Endothelial cell (in vitro differentiated cells): ENCODE measurements at places on chromosomes 1 and 21.

GRCh38 chr1:39094685-39095084 is 68.5 kb downstream of the NDUFS5 start:
- DNase-seq: no peak

DNA sequence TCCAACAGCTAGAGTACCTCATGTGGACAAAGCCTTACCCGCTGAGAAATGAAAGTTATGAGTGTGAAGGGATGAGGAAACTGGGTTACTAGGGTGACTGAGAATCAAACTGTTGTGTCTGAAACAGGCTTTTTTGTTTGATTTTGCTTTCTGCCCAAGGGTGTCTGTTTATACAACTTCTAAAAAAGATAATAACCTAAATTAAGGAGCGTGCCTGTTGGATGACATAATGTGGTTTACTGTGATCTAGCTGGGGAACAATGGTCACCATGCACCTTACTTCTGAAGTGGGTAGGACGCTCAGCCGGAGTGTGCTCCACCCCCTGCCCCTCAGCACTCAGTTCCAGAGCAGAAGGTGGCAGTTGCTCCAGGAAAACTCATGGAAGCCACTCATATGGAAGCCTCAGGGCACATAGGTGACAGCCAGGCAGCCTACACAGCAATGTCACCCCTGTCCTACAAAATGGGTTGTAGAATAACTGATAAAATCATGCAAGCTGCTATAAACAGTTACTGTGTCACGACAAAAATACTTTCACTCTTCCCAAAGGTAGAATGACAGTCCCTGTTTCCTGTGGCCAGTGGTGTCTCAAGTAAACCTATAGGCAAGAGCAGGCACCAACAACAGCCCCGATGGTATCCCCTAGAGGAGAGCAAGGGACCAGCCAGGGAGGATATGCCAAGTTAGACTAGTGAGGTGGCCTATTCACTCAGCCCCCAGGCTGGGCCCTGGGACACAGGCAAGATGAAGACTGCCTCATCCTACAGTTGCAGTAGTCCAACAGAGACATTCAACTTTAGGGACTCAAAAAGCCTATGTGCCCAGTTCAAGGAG is 29.3 kb downstream of the SIPA1L2 start:
- DNase-seq: no peak

- no peak for DNase-seq
These were observed 32.4 kb upstream of the ZNF124 start for GRCh38 chr1:247204177-247204647.

DNA sequence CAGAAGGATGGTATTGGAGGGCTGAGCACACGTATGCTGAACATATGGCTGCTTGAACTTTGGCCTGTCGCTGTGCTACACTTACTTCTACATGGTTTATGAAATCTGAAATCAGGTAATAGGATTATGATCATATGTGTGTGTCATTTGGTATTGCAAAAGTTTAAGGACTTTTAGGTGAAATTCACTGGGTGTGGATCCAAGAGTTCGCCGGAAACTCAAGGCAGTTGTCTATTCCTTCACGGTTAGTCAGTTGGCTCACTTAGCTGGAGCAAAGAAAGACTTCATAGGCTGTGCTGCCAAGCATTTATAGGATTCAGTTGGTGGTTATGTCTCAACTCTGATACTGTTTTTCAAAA is 927 bp downstream of the UAP1 start:
- no peak for DNase-seq

DNA sequence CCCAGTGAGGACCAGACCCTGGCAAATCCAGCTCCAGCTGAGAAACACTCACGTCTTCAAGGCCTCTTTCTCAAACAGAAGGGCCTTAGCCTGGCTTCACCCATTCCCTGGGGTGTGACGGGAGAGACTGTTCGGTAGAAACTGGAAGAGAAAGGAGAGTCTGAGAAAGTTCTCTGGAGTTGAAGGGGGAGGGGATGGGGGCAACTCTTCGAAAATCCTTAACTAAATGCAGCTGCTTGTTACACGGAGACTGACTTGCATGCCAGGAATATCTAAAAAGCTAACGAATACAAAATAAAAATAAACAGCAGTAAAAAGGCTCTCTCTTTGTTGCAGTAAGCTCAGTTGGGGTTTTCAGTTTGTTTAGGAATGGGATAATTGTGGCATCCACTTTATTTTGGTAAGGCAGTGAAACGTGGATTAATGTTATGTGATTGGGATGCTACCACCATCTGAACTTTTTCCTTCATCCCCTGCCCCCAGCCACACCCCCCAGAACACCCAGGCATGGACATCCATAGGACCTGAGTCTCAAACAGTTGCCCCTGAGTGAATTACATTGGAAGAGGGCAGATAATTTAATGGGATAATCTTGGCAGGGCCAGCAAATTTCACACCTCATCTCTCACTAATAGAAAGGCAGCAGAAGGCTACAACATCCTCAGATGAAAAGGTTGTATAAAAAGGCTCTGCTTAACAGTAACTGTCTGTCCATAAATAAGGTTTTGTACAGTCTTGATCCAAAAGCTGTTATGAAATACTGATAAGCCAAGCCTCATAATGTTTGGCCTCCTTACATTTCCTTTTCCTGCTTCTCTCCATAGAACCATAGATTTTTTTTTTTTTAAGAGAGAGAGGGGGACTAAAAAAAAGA is 5.8 kb downstream of the ROR1 start:
- no peak for DNase-seq
